Spleen (tissue), 13 donors: ENCODE measurements at places on chromosomes 2 and 18. TPM values are rescaled to one million over a fixed set of nuclear protein-coding genes. Genes with fewer than 3 reads are reported as not detected.

- no peak overlapping the region for H3K27ac ChIP-seq
- no peak for DNase-seq
- no peaks in the 10 kb centered on the region for H3K4me1 ChIP-seq
- no peak overlapping the region for H3K4me3 ChIP-seq
- H3K27me3 ChIP-seq = no peaks in the 10 kb centered on the region
- H3K36me3 ChIP-seq = no peaks in the 10 kb centered on the region
Measured at GRCh38 chr2:47250586-47251403, 95.7 kb upstream of the STPG4 start.

DNA sequence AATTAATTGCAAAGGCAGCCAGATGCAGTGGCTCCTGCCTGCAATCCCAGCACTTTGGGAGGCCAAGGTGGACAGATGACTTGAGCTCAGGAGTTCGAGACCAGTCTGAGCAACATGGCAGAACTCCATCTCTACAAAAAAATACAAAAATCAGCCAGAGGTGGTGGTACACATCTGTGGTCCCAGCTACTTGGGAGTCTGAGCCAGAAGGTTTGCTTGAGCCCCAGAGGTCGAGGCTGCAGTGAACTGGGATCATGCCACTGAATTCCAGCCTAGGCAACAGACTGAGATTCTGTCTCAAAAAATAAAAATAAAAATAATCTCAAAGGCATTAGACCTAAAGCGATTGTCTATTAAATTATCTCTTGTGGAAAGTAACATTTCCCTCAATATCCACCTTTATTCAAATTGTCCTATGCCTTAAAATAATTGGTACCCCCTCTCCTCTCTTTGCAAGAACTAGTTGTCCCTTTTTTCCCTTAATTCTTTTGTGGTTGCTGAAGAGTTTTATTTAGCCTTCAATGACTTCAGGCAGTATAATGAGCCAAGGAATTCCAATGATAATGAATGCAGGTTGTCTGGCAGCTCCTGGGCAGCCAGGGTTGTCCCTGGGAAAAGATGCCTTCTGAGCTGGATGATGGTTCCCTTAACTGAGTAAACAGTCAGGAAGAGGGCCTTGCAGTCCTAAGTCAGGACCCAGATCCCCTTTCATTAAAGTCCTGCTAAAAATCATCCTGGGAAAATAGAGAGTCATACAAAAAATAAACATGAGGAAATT is 32.2 kb downstream of the GPR75 start:
- H3K27me3 ChIP-seq = no peaks in the 10 kb centered on the region
- H3K27ac ChIP-seq = no peak overlapping the region
- no peaks in the 10 kb centered on the region for H3K4me1 ChIP-seq
- H3K4me3 ChIP-seq = no peak overlapping the region

Gene ONECUT2
- total RNA-seq = 0.03 TPM

Gene LYPD6B
- 3.5 TPM for total RNA-seq

DNA sequence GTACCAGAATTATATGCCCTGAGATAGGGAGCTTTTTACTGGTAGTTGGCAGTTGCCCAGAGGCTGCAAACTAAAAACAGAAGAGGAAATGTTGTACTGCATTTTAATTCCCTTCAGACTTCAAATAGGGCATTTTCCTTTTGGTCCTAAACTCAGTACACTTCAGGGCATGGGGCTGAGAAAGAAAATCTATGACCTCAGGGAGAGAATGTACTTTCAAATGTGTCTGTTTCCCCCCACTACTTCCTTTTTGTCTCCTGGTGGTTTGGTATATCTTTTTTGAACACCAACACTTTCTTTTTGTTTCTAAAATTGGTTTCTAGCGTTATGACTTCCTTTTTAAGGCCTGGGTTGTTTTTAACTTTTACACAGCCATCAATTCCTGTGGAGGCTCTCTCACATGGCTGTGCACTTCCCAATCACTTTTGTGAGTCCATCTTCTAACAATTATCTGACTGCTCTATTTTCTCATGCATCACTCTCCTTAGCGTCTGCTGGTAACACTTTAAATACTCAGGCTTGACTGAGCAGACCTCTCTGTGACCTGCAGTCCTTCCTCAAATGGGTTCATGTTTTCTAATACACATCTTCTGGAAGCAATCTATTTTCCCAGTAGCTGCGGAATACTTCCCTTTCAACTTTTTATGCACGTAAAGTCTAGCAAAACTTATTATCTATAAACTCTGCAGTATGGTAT is 596.0 kb downstream of the LRP1B start:
- peak overlapping the region; percentile 42 for H3K27ac ChIP-seq
- DNase-seq = no peak
- H3K4me3 ChIP-seq = no peak overlapping the region
- peaks cover 12% of the 10 kb centered on the region for H3K4me1 ChIP-seq
- H3K27me3 ChIP-seq = no peaks in the 10 kb centered on the region

GRCh38 chr2:45000341-45000901 is 8.8 kb downstream of the SIX2 start:
- H3K36me3 ChIP-seq = no peaks in the 10 kb centered on the region
- H3K4me1 ChIP-seq = peaks cover 36% of the 10 kb centered on the region
- H3K27ac ChIP-seq = no peak overlapping the region
- H3K4me3 ChIP-seq = peak overlapping the region; percentile 8
- no peak for DNase-seq
- H3K27me3 ChIP-seq = peaks cover 77% of the 10 kb centered on the region

GRCh38 chr2:101710036-101710435 is 12.5 kb downstream of the MAP4K4 start:
- peak overlapping the region; percentile 4 for H3K27ac ChIP-seq
- DNase-seq = no peak
- H3K27me3 ChIP-seq = no peaks in the 10 kb centered on the region
- H3K4me3 ChIP-seq = peak overlapping the region; percentile 20
- H3K36me3 ChIP-seq = no peaks in the 10 kb centered on the region
